ENCODE measurements at places on chromosomes 6 and 20.

- DNase-seq: no peak
Observed at GRCh38 chr20:51487076-51487475, 55.4 kb downstream of the NFATC2 start.

DNA sequence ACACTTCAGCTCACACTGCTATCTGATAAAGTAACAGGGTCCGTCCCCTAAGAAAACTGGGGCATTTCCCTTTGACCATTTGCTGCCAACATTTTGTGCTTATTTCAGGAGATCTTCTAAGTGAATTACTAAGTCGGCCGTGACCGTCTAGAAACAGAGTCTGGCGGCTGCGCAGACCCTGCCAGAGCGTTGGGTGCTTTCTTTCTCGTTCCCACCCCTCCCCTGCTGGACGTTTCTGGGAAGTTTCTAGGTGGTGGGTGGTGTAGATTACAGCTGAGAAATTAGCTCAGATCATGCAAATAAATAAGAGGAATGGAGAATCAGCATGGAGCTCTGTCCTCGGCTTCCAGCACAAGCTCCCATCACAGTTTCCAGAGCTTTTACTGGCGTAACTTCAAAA is 128.1 kb downstream of the MYLK4 start:
- no peak for DNase-seq

DNA sequence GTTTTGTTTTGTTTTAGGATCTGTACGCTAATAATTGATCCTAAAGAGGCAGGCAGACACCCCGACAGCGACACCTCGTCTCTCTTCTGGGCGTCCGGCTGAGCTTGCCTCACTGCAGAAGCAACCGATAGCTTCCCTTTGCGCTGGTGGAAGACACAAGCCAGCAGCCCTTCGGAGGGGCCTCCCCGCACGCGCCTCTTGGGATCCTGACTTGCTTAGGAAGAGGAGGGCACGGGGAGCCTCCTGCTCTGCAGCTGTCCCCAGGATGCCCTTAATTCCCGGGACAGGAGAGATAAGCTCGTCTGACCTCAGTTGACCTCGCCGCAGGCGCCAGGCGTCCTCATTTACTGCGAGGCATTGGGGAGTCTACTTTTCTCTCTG is 94.0 kb downstream of the CD83 start:
- DNase-seq: peak; percentile 16

- DNase-seq: no peak
Observed at GRCh38 chr6:144547409-144547808, 262.3 kb downstream of the UTRN start.

DNA sequence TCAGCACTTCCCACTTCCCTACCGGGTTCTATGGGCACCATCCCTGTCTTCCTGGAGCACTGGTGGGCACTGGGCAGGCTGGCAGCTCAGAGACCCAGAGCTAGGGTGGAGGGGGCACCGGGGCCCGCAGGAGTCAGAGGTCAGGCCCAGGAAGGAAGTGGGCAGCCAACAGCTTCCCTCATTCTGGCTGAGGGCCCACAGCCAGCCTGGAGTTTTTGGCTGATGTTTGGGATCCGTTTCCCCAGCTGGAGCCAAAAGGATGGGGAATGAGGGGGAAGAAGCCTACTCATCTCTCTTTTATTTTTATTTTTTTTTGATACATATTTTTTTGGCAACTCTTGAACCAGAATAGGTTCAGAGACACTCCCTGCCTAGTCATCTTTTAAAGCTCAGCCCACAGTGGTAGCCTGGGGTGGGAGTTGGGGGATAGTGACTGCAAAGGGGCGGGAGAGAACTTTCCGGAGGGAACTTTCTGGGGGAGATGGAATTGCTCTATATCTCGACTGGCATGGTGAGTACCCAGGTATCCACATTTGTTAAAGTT is 54.2 kb upstream of the MLN start:
- no peak for DNase-seq

- DNase-seq: no peak
Observed at GRCh38 chr6:107485157-107485556, 4.8 kb upstream of the SOBP start.

DNA sequence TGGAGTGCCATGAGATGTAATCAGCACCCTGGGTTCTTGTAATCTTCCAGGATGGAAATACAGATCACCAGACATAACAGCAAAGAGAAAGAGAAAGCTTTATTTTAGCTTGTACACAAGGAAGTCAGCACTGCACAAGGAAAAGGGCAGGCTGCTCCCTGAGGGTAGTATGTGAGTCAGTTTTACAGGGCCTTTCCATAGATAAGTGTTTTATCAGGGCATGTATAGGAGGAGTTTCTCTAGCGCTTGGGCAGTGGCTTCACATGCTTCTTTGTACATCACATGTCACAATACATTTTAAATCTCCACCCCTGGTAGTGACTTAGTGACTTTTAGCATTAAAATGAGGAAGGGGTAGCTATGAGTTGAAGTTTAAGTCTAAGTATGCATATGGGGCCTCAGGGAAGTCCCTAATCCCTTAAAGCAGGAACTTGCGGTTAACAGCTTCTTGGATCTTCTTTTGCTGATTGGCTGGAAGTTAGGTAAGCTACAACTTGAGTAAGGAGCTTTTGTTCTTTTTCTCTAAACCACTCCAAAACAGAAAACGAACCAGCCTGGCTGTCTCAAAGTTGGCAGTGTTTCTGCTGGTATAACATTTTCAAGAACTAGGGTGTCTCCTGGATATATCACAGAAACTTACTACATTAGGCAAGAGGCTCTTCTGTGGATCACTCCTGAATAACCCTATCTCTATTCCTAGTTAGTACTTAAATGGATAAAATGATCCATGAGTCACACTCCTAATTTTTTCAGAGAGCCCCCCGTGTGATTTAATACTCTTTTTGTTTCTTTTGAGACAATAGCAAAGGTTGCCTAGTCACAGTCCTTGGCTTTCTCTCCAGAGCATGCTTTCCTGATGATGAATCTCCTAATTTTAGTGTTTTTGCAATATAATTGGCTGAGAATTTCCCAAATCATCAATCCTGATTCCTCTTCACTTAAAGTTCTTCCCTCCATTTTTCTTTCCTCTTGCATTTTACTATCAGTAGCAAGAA is 60.2 kb downstream of the MRAP2 start:
- DNase-seq: no peak

- DNase-seq: no peak
Observed at GRCh38 chr6:69866351-69866769, at the start of gene COL19A1. Gene COL19A1 (plus strand): TSS chr6:69866556. CDS start chr6:69879568, 13,012 bp downstream.

DNA sequence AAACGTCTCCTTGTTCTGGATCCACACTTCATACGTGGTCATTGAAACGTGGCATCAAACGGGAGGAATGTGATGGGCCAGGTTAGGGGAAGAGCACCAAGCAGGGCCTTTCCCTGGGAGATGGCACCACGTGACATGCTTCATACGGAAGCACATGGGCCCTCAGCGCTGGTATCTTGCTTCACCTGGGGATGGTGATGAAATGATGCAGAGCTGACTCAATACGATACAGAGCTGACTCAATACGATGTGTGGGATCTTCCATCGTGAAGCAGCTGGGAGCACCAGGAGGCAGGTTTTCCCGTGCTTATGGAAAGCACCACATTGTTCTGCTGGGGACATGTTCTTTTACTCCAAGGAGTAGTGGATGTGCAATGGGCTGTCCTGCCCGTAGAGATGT is 22.5 kb upstream of the TAGAP start:
- DNase-seq: no peak

GRCh38 chr6:37068356-37069270 is 63.2 kb downstream of the FGD2 start:
- no peak for DNase-seq

DNA sequence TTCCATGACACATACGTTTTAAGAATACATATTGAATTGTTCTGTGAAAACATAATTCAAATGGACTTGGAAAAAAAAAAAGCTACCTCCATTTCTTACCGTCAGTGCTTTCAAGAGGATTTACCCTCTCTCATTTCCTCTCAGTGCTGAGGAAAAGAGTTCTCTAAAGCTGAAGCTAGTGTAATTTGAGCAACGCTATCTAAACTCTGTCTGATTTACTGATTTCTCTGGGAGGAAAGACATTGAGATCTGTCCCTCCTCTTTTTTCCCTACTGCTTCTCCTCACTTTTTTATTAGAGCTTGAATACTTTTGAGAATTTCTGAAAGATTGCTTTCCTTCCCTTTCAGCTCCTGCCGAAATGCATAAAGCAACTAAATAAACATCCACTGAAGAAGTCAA is 41.2 kb upstream of the GRIK2 start:
- DNase-seq: no peak

DNA sequence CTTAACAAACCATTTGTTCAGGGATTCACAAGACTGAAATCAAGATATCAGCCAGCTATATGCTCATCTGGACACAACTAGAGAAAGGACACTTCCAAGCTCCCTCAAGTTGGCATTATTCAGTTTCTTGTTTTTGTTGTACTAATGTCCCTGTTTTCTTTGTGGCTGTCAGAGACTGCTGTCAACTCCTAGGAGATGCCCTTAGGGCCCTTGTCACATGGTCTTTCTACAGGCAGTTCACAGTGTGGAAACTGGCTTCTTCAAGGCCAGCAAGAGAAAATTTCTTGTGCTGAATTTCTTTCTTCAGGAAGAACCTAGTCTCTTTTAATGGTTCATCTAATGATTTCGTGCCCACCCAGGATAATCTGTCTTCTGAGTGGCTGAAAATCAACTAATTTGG is 677.2 kb upstream of the MAN1A1 start:
- DNase-seq: no peak

GRCh38 chr6:160510199-160510598 is 153.9 kb downstream of the LPA start:
- DNase-seq: no peak

GRCh38 chr6:150342126-150342525 is 26.7 kb upstream of the IYD start:
- DNase-seq: no peak

GRCh38 chr6:134707342-134708031 is 242.4 kb downstream of the ALDH8A1 start:
- no peak for DNase-seq

DNA sequence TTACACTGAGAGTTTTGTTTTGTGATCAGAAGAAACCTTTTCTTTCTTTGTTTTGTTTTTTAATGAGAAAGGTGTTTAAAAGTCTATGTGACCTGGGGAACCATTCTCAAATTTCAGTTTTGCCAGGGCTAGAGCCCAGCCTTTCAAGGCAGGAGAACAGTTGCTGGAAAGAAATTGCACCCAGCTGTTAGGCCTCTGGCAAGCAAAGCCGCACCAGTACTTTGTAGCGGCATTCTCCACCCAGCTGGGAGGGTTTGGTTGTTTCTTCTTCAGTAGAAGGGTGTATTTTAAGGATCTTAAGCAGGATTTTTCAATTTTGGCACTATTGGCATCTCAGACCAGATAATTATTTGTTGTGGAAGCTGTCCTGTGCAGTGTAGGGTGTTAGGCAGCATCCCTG is 16.6 kb upstream of the MAPK13 start:
- no peak for DNase-seq

GRCh38 chr6:157263881-157264397 is 59.4 kb downstream of the TMEM242 start:
- DNase-seq: no peak

DNA sequence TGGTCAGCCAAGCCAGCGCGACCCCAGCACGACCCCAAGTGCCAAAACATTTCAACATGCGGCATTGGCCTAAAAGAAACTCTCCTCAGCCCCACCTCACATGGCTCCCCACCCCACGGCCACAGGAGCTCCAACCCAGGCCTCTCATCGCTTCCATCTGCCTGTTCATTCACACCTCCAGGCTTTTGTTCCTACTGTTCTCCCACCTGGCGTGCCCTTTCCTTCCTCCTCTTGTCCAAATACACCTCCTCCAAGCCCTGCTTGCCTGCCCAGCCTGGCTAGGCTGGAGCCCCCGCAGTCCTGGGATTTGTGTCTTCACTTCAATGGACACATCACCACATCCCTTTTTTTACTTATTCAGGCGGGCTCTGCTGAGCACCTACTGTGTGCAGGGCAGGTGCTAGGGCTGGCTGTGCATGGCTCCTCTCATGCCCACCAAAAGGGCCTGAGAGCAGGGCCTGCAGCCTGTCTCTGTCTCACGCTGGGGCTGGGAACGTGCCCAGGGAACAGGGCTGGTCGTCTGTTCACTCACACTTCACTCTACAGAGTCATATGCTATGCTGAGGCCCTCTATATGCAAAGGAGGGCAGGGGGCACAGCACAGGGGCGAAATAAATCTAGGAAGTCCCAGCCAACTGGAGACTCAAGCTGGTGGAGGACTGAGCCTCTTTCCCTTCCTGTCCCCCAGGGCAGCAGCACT is 61.1 kb downstream of the GRM4 start:
- no peak for DNase-seq

GRCh38 chr20:51420111-51420510 is 122.4 kb downstream of the NFATC2 start:
- no peak for DNase-seq

GRCh38 chr6:91477688-91478087 is 890.8 kb upstream of the MAP3K7 start:
- no peak for DNase-seq

DNA sequence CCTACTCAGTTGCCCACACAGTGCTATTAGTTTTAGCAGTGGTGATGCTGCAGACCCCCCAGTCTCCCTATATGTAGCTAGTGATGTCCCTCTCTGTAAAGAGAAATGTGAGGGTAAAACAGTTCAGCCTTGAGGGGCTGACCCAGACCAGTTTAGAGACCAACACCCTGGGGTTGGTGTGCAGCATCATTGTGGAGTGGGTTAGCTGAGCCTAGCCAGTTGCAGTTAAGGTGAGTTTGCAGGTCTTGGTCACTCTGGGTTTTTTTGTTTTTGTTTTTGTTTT is 401 bp upstream of the B3GALT4 start:
- DNase-seq: no peak

DNA sequence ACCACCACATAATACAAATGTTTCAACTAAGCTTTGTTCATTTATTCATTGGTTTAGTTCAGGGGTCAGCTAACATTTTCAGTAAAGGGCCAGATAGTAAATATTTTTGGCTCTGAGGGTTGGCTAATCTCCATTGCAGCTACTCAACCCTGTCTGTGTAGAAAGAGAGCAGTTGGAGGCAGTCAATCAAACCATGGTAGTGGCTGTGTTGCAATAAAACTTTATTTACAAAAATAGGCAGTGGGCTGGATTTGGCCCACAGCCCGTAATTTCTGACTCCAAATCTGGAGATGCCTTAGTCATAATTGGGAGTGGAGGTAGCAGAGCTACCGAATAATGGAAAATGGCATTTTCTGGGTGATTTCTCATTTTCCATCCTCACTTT is 242.5 kb upstream of the ZFP64 start:
- DNase-seq: no peak

DNA sequence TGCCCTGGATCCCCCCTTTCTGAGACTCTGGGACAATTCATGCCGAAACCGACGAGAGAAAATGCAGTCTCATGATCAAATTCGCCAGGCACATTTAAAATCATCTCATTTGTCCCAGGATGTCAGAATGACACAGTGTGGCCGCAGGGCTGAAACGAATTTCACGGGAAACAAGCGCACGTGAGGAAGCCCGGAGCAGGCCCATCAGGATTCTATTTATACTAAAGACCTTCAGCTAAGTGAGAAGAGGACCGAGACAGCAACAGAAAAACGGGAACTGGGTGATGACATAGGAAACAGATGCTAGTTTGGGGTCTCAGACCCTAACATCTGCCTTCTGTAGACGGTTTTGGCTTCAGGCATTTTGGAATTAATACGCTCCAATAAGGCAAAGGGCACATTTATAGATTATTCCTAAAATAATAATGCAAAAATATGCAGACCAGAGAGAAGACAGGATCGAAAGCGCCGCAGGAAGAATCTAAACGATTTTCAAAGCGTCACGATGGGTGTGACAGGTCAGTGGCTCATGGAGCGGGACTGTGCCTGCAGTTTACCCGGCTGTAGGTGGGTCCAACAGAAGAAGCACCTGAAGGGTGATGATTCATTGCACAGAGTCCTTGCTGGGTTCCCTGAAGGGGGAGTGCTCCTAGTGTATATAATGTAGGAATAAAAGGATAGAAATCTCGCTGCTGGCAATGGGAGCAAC is 80.8 kb upstream of the MPC1 start:
- DNase-seq: no peak

- no peak for DNase-seq
Observed at GRCh38 chr6:113219783-113220182, 637.4 kb upstream of the MARCKS start.

Data from activated CD4-positive, alpha-beta T cell treated with anti-CD3 and anti-CD28 coated beads for 24 hours (primary cell).